ENCODE measurements at places on chromosomes 16 and 17.

GRCh38 chr16:381012-381788 lies 578 bp downstream of the PGAP6 start:
- no peak for DNase-seq

GRCh38 chr16:80883159-80883642 lies 78.8 kb upstream of the CDYL2 start:
- DNase-seq = no peak

GRCh38 chr16:72126429-72126765 lies 32.8 kb downstream of the DHX38 start:
- DNase-seq = no peak

- peak; percentile 67 for DNase-seq
Measured at GRCh38 chr16:1526608-1527555, 6.6 kb upstream of the TMEM204 start.

DNA sequence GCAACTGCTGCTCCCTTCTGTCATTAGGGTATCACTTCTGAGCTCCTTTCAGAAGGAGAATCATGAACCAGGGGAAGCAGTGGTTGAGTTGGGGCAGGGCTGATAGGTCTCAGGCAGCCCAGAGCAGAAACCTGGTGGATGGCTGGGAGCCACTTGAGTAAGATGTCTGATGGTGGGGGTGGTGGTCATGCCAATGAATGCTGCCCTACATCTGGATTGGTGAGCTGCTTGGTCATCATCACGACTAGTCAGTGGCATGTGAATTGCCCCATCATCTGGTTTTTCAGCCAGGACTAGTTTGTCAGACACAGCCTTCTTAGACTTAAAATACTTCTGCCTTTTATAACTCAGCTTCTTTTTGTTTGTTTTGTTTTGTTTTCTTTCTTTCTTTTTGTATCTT lies 2.6 kb downstream of the GID4 start:
- DNase-seq = no peak

DNA sequence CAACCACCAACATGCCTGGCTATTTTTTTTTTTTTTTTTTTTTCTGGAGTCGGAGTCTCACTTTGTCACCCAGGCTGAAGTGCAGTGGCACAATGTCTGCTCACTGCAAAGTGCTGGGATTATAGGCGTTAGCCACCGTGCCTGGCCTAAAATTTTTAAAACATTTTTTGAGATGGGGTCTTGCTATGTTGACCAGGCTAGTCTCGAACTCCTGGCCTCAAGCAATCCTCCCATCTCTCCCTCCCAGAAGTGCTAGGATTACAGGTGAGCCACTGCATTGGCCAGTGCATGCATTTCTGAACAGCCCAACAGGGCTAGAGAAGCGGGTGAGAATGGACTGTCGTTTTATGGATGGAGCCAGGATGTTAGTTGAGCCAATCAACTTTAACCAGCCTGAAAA lies 72.4 kb downstream of the ERCC4 start:
- DNase-seq = no peak

DNA sequence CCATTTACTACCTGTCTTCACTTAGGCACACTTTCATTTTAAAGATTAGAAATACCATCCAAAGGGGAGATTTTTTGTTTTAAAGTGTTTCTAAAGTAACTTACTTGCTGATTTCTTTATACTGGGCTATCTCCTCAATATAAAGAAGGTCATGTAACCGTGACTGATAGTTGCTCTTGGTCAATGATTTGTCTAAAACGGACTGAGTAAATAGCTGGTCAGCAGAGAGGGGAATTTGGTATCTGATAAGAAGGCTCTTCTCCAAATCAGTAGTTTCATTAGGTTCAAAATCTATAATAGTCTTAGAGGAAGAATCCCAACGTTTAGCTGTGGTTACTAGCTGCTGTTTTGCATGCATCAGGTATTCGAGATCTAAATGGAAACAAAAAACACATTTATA lies 66.4 kb downstream of the HELZ start:
- no peak for DNase-seq

DNA sequence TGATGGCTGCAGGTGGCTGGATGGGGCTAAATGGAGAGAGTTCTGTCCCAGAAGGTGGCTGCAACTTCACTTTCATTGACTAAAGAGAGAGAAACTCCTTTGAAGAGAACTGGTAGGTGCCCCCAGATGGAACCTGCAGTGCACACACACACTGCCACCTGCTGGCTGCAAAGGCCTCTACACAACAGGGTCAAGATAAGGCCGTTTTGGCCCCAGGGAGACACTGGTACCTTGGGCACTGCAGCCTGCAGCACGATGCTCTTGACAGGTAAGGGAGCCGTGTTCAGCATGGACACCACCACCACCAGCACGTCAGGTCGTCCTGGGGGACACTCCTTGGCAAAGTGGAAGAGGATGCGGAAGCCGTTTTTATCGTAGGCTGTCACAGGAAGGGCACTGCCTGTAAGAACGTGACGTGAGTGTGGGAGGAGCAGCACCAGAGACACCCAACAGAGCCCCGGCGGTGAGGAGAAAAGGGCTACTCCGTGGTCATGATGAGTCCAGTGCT lies 22.7 kb downstream of the GGA3 start:
- peak; percentile 78 for DNase-seq

- no peak for DNase-seq
Measured at GRCh38 chr17:50793007-50793406, 25.7 kb upstream of the ANKRD40CL start.

DNA sequence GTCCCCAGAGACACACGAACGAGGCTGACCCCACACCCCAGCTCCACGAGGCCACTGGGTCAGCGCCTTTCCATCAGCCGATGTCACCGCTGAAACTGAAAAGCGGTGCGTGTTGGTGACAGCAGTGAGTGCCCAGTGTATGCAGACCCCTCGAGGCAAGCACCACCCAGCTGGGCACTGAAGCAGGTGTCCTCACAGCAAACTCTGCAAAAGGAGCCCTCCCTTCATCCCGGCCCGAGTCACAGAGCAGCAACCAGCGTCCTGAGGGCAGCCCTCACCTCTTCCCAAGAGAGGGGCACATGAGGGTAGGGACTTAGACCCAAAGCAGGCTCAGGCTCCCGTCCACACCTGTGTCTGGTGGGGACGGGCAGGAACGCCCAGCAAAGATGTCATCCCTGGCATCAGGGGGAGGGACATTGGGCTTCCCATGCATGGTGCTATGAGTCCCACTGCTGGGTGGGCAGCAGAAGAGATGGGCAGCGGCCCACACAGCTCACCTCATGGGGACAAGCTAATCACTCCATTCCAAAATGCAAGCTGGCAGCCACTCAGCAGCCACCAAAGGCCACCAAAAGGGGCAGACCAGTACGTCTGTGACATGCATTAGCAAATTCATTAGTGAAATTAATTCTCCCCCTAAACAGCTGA lies 49.2 kb downstream of the RBFOX3 start:
- DNase-seq = no peak

DNA sequence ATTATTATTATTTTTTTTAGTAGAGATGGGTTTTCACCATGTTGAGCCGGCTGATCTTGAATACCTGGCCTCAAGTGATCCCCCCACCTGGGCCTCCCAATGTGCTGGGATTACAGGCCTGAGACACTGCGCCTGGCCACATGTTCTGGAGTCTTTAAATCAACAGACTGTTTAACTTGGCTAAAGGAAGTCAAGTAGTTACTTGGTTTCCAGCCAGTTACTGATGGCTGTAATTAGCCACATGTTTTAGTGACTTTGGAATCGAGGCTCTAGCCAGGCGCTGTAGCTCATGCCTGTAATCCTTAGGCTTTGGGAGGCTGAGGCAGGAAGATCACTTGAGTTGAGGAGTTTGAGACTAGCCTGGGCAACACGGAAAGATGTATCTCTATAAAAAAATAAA lies 699.2 kb upstream of the RBFOX1 start:
- DNase-seq = no peak

DNA sequence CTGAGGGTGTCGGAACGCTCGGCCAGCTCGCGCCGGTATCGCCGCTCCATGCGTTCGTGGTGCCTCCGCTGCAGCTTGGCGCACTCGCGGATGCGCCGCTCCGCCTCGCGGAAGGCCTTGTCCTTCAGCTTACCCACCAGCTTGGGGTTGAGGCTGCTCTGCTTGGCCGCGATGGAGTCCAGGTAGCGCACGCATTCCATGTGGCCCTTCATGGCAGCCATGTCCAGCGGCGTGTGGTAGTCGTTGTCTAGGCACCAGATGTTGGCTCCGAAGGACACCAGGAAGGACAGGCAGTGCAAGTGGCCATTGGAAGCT lies 2.8 kb downstream of the USH1G start:
- no peak for DNase-seq

Data from activated T-cell treated with anti-CD3 and anti-CD28 coated beads, Interleukin-2, amount 50 U/mL, for 24 hours (primary cell).